AG10803 (cell line): ENCODE measurements at places on chromosomes 12 and 14.

DNA sequence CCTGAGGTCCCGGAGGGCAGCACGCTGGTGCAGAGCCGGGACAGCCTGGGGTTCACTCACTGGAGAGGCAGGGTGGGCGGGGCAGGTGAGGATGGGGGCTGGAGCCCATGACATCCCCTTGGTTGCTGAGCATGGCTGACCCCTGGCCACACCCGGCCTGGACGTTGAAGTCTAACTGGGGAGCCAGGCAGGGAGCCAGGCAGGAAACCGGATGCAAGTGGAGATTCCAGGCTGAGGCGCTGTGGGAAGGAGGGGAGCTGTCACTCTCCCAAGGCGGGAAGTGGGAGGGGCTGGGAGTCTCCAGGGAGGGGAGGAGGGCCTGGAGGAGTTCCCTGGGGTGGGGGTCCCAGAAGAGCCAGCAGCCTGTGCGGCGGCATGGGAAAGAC lies 7.7 kb upstream of the INF2 start:
- DNase-seq: peak; percentile 80

GRCh38 chr14:65045006-65045405 lies 57.3 kb downstream of the MAX start:
- DNase-seq: no peak

- peak; percentile 29 for DNase-seq
Observed at GRCh38 chr14:89924268-89924667, 30.3 kb downstream of the EFCAB11 start.

DNA sequence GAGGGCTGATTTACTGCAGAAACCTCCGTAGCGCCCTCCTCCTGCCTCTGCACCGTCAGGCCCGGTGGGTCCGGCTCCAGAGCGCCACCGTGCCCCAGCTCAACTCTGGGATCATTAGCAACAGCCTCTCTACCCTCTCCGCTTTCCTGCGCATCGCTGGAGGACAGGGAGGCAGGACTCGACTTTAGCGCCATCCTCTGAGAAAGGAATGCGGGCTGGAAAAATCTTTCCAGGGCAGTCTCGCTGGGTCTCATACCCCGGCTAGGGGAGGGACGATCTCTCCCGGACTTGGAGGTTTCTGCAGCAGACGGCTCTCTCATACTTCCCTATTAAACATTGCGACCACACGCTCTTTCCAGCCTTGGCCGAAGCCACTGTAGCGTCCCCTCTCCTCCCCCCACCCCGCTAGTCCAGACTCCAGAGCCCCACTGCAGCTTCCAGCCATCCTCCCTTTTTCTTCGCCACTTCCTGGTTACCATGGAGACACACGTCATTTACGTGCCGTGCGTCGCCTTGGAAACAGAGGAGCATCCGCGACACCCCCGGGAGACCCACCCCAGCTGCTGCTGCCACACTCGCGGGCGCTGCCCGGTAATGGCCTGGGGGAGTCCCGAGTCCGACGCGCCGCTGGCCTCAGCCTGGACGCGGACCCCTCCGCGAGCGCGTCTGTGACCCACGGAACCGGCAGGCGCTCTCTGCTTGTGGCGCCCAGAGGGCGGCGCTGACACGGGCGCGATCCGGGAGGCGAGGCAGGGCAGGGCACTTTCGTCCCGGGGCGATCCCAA lies at the start of gene CCDC184:
Gene CCDC184, plus strand, starts transcription at position 554 of the 785 bp plus-strand sequence. CDS start 479 bp downstream, outside the sequence.
- DNase-seq: peak; percentile 70

DNA sequence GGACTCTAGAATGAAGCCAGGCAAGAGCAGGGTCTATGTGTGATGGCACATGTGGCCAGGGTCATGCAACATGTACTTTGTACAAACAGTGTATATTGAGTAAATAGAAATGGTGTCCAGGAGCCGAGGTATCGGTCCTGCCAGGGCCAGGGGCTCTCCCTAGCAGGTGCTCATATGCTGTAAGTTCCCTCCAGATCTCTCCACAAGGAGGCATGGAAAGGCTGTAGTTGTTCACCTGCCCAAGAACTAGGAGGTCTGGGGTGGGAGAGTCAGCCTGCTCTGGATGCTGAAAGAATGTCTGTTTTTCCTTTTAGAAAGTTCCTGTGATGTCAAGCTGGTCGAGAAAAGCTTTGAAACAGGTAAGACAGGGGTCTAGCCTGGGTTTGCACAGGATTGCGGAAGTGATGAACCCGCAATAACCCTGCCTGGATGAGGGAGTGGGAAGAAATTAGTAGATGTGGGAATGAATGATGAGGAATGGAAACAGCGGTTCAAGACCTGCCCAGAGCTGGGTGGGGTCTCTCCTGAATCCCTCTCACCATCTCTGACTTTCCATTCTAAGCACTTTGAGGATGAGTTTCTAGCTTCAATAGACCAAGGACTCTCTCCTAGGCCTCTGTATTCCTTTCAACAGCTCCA lies 39.6 kb downstream of the DAD1 start:
- no peak for DNase-seq

GRCh38 chr12:120774169-120774916 lies 48.7 kb downstream of the ACADS start:
- DNase-seq: no peak

GRCh38 chr12:108066583-108067577 lies 62.2 kb upstream of the WSCD2 start:
- DNase-seq: no peak

GRCh38 chr14:92792885-92793284 lies 1.2 kb upstream of the GOLGA5 start:
- DNase-seq: peak; percentile 16

DNA sequence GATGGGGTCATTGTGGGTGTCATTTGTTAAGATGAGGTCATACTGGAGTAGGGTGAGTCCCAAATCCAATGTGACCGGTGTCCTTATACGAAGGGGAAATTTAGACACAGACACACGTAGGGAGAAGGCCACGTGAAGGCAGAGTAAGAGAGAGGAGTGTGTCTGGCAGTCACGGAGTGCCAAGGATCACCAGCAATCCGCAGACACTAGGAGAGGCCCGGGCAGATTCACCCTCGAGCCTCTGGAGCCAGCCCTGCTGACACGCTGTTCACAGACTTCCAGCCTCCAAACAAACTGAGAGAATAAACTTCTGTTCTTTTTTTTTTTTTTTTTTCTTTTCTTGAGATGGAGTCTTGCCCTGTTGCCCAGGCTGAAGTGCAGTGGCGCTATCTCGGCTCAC lies 24.9 kb downstream of the BRI3BP start:
- no peak for DNase-seq

DNA sequence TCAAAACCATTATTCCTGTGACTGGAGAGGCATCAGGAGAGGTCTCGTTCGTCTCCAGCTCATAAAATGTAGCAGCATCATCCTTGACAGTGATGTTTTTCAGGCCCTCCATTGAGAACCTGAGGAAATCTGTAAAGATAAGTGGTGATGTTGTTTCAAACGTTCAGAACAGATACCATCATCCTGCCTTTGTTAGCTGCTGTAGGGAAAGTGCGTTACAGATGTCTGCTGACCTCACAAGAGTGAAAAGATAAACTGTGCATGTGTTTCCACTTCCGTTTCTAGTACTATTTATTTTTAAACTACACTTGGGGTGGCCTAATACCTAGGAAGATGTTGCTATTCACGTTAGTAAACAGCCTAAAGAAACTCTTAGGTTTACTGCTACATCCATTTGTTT lies 28.4 kb downstream of the BCL2L14 start:
- DNase-seq: no peak

DNA sequence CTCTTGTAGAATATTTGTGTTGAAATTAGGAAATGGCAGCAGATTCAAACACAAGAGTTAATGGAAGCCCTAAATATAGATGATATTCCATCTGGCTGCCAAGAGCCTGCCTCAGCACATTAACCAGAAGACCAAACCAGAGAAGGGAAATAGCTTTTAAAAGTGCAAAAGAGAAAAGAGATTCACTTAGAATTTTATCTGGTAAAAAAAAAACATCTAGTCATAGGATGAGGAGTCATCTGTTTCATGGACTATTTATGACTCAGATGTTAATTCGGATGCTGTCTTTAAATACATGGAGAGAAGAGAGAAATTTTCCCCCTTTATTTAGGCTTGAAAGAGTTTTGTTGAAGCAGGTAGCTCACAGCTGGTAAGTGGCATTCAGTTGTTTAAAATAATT lies 201.6 kb upstream of the NUDT4 start:
- peak; percentile 38 for DNase-seq
